ENCODE measurements at places on chromosomes 2 and 18.
A peak's percentile ranks its signal among the peaks of the same experiment; 100 is the strongest.

- no peak for DNase-seq
Observed at GRCh38 chr2:64992990-64993389, 3.8 kb downstream of the SLC1A4 start.

DNA sequence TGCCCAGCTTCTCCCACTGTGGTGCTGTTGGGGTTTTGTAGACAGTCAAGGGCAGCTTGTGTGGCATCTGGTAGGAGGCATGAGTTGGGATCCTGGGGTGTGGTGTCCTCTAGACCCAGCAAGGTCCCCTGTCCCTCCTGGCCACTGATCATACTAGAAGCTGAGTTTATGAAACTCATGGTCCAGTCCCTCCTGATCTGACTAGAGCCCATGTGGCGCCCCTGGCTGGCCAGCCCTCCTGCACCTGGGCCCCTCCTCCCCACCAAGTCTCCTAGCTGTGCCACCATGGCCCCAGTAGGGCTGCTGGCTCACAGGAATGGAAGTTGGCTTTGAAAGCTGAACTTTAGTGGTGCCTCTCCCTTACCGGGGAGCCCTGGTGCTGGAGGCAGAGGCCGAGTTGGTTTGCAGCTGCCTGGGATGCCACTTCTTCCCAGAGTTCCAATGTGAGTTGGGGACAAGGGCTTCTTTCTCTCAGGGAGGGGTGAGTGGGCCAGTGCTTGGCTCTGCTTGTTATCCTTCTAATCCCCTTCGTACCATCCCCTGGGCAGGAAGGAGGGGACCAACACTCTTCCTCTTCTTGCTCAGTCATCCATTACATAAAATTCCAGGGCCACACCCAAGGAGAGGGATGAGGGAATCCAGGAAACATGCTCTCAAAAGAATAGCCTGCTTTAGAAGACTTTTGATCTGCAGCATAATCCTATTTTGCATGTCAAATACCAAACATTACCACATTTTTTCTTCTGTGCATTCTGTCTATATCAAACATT lies 37.5 kb upstream of the HAAO start:
- no peak for DNase-seq

GRCh38 chr18:70423120-70423519 lies 134.3 kb downstream of the SOCS6 start:
- DNase-seq, result no peak

DNA sequence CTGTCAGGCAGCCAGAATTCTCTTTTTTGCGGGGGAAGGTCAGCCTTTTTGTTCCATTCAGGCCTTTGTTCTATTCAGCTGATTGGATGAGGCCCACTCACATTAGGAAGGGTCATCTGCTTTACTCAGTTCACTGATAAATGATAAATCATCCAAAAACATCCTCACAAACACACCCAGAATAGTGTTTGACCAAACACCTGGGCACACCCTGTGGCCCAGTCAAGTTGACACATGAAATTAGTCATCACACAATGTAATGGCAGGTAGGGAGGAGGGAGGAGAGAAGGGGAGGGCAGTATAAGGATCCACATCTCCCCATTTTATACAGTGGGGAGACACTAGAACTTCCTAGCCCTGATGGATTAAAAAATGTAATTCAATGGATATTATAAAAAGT lies 8.3 kb upstream of the RMC1 start:
- DNase-seq, result no peak

DNA sequence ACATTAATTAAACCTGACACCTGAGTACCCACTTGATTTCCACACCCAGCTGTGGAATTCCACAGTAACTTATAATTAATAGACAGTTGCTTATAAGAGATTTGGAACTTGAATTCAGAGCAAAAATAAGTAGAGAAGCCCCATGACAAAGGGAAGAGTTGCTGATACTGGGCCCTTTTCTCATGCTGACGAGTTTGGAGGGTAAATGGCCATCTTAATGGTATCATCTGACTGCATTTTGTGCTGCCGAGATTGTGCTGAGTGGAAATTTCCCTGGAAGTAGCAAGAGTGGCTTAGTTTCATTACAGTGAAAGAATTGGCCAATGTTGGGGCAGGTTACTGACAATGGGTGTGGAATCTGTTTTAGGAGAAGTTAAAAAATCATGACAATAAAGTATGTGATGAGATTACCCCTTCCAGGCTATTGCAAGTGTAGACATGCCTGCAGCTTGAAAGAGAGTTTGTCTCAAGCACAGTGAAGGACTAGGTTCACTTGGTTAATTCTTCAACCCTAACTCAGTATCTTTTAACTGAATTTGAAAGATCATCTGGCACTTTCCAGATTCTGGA lies 49.9 kb downstream of the VSNL1 start:
- DNase-seq, result no peak

GRCh38 chr2:158115202-158115767 lies 13.6 kb downstream of the UPP2 start:
- DNase-seq, result no peak

GRCh38 chr2:179830043-179830787 lies 31.2 kb downstream of the ZNF385B start:
- DNase-seq, result no peak

GRCh38 chr18:48888773-48889080 lies 62.0 kb downstream of the SMAD7 start:
- DNase-seq, result no peak

GRCh38 chr2:83944191-83944590 lies 514.9 kb downstream of the SUCLG1 start:
- DNase-seq, result peak; percentile 3

DNA sequence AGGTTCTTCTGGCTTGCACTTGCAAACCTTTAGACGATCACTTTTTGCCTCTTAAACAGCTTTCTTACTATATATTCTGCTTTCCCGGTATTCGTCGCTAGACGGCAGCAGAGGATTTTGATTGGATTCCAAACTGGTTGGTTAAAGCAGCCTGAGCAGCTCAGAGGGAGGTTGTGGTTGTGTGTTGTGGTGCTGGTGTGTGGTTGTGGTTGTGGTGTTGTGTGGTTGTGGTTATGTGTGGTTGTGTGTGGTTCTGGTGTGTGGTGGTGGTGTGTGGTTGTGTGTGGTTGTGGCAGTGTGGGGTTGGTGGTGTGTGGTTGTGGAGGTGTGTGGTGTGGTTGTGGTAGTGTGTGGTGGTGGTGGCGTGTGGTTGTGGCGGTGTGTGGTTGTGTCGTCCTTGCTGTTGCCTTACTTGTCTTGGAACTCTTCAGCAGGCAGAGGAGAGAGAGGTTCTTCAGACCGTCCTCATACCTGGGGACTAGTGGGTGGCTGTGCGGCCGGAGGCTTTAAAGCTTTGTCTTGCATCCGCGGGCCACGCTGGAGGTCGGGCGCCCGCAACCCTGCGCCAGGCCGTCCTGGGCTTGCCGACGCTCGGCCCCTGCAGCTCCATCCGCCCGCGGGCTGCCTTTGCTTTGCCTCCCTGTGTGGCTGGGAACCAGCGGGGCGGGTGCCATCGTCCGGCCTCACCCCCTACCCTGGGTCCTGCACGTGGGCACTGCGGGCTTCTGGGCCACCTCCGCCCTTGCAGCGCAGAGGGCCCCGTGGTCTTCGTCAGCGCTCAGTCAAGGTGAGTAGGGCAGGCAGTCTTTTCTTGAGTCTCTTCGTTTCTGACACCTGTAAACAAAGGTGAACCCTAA lies 190.8 kb downstream of the ARHGAP28 start:
- peak; percentile 13 for DNase-seq
